ENCODE measurements at places on chromosomes 7 and 10.

GRCh38 chr7:76310102-76310957, 7.9 kb downstream of the HSPB1 start:
- DNase-seq: peak; percentile 96

- no peak for DNase-seq
These were observed 291.7 kb downstream of the TCF7L2 start for GRCh38 chr10:113241599-113242360.

GRCh38 chr7:28354601-28355402, 57.5 kb upstream of the CREB5 start:
- peak; percentile 88 for DNase-seq

- DNase-seq: peak; percentile 69
These were observed 42.9 kb downstream of the CD36 start for GRCh38 chr7:80681272-80681885.

Data from NCI-H69 (cell line).